GM06990 (cell line): ENCODE measurements at places on chromosomes 2 and 18.

DNA sequence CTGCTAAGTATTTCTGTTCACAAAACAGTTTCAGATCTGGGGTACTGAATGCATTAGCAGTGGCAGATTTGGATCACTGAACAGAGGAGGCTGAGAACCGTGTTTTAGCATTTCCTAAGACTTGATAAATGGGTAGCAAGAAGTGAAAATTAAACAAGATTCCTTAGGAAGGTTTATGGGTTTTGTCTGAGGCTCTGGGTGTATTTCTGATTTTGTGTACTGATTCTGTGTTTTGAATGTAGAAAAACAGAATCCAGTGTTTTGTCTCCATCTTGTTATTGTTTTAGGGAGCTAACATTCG, 1.4 kb downstream of the FAM117B start:
- DNase-seq: no peak

GRCh38 chr2:215900203-215900611, 113.1 kb downstream of the MREG start:
- DNase-seq: no peak

GRCh38 chr2:211458974-211459373, 902.6 kb downstream of the CPS1 start:
- no peak for DNase-seq

DNA sequence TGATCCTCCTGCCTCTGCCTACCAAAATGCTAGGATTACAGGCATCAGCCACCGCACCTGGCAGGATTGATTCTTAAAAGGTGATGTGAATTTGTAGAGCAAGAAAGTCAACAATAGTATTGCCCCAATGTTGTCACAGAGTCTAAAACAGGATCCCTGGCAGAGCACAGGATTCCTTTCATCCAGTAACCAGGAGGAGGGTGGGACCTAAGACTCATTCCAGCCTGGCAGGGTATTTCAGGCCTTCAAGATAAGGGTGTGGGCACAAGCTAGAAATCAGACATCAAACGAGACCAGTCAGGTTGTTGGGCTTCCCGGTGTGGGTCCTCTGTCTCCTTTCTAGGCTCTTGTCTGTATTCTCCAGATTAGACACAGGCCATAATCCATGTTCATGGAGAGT, 511.4 kb downstream of the BCL11A start:
- no peak for DNase-seq

- DNase-seq: no peak
Measured at GRCh38 chr2:236823041-236823629, 253.5 kb downstream of the ACKR3 start.

DNA sequence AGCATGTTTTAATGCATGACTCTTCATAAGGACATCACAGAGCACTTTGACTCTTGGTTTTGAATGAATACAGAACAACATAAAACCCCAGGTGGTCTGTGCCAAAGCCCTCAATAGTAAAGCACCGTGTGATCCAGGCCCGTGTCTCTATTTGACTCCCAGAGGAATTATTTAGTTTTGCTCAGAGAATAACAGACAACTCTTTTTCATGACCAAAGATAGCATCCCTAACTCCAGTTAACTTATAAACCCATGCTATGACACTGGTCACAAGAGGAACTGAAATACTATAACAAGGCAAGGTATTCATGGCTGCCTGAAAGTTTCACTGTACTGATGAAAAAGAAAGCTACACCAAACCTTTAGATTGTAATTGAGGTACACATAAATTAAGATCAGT, 128.4 kb downstream of the IKZF2 start:
- peak; percentile 72 for DNase-seq

DNA sequence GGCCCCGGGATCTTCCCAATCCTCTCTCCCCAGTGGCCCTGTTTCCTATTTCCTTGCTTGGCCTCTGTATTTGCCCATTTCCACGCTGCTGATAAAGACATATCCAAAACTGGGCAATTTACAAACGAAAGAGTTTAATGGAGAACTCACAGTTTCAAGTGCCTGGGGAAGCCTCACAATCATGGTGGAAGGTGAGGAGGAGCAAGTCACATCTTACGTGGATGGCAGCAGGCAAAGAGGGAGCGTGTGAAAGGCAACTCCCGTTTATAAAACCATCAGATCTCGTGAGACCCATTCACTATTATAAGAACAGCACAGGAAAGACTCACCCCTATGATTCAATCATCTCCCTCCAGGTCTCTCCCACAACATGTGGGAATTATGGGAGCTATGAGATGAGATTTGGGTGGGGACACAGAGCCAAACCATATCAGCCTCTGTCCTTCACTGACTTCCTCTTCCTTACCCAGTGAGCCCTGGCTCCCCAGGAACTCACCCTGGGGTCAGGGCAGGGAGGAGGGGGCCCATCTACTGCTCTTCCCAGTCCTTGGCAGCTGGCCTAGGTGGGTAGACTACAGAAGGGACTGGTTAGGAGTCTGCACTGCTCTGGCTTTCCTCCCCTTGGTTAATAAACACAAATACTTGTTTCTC, 105.8 kb upstream of the MYCN start:
- DNase-seq: no peak

DNA sequence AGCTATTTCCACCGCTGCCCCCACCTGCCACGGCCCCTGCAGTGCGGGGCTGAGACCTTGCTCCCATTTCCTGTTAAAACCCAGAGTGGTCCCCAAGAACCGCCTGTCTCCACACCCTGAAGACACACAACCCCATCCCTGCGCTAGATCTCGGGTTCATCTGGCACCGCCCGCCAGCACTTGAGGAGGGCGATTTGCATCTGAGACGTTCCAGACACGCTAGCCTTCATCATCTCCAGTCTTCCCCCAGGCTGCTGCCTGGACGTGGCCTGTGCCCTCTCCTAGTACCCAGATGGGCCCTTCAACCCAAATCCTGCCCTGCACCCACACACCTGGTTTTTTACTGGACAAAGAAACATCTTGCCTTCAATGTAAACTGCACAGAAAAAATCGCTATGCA, 49.8 kb downstream of the SLC66A2 start:
- DNase-seq: no peak

DNA sequence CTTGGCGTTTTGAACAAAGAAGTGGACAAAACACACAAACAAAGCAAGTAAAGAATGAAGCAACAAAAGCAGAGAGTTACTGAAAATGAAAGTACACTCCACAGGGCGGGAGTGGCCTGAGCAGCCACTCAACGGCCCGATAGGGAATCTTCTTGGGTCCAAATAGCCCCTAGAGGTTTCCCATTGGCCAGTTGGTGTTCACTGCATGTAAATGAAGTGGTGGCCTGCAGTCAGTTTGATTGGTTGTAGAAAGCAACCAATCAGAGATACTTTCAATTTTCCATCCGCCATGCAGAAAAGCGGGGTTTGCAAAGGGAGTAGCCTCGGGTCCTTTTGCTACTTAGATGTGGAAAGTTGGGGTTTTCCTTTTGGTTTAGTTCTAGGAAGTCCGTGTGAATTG, 31.6 kb downstream of the CYBRD1 start:
- DNase-seq: no peak

DNA sequence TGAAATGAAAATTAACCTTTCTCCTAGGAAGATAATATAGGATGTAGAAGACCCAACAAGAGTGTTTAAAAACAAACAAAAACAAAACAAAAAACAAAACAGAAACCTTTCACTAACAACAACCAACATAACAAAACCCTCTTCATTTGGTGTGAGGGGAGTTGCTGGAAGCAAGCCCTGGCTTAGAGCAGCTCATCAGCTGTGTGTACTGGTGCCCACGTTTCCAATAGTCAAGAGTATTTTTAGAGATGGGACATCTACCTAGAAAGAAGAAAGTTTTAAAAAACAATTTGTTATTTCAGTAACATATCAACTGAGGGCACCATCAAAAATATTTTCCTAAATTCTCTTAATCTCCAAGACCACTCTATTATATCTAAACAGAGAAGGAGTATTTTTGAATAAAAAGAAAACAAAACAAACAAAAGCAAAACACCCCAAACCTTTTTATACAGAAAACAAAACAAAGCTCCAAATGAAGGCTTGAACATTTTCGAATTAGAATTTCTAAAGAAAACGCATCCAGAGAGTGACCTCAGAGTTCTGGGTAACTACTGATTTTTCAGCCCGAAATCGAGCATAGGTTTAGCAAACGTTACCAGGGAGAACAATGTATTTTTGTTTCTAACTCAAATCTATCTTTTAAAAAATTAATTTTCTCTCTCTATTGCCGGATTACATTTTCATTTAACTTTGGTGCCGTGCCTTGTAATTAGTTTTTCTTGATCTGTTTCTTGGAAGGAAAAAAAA, 134.6 kb downstream of the INSIG2 start:
- no peak for DNase-seq

- DNase-seq: no peak
Measured at GRCh38 chr18:48670751-48671560, 132.1 kb downstream of the CTIF start.

GRCh38 chr2:127058246-127058953, 48.6 kb downstream of the BIN1 start:
- DNase-seq: no peak

- DNase-seq: no peak
Measured at GRCh38 chr2:65267008-65267407, 39.4 kb downstream of the ACTR2 start.

DNA sequence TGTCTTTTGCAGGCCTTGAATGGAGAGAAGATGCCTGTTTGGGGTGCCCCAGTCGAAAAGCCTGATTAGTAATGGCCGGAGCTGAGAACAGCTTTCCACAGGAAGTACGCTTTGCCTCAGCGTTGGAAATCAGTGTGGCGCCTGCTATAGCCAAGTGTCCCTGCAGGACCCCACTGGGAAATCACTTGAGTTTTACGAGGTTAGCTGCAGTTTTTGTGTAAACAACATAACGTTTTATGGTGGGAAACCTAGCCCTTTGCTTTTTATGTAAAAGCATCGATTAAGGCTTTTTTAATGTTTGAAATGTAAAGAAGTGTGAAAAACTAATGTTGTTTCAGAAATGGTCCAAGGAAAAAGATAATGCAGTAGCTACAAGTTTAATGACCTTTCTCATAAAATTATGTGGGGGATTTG, 234.2 kb downstream of the TTC32 start:
- no peak for DNase-seq

DNA sequence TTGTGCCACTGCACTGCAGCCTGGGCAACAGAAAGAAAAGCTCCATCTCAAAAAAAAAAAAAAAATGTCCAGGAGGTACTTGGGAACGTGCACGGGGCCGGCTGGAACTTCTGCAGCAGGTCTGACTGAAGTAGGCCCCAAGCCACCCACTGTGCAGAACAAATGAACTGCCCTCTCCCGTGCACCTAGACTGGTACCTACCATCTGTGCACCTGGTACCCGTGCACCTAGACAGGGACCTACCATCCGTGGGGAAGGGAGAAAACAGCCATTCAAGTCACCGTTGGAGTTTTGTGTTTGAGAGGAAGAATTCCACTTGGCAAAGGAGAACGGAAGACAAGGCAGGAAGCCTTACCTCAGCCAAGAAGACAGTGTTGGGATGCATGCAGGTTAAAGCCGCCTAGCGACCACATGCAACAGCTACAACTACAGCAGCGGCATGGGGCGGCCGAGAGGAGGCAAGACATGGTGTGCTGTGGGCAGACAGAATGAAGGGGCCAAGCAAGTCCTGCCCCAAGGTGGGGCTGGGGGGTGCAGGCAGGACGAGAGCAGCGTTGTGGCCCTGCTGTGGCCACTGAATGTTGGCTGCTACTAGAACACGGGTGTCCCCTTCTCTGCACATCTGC, 16.1 kb downstream of the ST3GAL5 start:
- no peak for DNase-seq

DNA sequence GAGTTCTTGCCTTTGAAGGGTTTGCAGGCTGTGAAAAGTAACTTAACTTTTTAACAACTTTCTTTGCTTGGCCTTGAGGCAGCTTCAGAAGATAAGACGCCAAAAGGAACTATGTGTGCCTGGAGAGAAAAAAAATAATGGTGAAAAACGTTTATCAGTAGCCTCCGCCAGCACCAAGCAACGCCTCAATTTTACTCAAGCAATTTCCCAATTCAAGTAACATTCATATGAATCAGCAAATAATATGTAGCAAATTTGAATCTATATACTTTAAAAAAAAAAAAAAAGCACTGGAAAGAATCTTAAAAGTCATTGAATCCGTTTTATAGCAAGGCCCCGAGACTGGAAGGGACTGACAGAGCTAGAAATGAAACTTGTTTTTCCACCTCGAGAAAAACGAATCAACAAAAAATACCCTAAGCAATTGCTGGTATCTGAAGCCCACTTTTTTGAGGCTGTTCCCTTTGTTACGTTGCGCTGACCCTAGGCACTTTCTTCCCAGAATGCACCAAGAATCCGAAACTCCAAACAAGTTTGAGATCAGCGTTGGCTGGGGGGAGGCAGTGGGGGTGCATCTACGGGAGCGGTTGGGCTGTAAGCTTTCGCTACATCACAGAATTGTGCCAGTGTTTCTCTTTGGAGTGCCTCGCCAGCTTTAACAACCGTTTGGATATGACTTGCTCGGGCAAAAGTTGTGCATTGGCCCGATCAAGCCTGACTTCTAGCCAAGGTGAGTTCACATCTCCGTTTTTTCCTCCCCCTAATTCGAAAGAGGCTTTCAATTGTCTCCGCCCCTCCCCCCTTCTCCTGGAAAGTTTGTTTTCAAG, 2.7 kb upstream of the TGIF1 start:
- no peak for DNase-seq

- DNase-seq: no peak
Measured at GRCh38 chr18:34848156-34848555, 138.1 kb downstream of the DTNA start.

GRCh38 chr2:113842919-113843736, 46.8 kb upstream of the ACTR3 start:
- DNase-seq: no peak

GRCh38 chr2:11371092-11371937, 26.9 kb upstream of the ROCK2 start:
- DNase-seq: no peak

DNA sequence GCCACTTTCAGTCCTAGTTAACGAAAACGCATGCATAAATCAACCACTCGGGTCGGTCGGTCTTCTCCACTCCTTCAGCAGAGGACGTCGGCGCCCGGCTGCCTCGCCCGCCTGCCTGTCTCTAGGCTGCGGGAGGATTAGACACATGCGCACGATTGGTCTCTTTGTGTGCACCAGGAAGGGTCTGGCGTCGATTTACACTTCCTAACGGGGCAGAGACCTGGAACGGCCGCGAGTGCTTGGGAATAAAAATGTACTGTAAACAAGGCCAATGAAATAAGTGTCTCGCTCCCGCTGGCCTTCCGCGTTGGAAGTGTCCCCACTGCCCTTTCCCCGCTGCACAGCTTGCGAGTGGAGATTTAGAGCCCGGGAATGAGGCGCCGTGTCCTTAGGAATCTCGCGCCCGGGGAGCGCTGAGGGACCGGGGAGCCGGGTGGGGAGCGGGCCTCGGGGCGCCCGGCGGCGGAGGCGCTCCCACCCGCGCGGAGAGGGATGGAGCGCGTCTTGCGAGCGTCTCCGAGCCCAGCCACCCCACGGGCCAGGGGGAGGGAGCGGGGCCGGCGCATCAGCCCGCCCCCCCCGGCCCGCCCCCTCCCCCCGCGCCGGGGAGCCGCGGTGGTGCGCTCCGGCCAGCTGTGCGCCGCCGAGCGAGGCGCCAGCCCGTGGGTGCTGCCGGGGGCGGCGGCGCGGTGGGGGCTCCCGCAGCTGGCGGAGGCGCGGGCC, at the start of gene DOK6:
TSS of gene DOK6 (plus strand) at position 636 of the 723 bp plus-strand sequence.
- DNase-seq: no peak
